ENCODE measurements at places on chromosomes 6 and 20.

DNA sequence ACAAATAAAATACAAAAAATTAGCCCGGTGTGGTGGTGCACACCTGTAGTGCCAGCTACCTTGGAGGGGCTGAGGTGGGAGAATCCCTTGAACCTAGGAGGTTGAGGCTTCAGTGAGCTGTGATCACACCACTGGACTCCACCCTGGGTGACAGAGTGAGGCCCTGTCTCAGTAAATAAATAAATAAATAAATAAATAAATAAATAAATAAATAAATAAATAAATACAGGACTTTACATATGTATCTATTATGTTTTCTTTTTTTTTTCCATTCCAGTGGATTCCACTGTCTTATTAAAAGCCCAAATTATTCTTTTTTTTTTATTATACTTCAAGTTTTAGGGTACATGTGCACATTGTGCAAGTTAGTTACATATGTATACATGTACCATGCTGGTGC lies 41.1 kb upstream of the ENPP5 start:
- DNase-seq: no peak

GRCh38 chr20:47305667-47306066 lies 50.8 kb downstream of the ZMYND8 start:
- DNase-seq: no peak

GRCh38 chr20:63325554-63326313 lies 32.7 kb downstream of the COL20A1 start:
- DNase-seq: no peak

GRCh38 chr6:45437439-45437815 lies 59.7 kb upstream of the SUPT3H start:
- DNase-seq: no peak

DNA sequence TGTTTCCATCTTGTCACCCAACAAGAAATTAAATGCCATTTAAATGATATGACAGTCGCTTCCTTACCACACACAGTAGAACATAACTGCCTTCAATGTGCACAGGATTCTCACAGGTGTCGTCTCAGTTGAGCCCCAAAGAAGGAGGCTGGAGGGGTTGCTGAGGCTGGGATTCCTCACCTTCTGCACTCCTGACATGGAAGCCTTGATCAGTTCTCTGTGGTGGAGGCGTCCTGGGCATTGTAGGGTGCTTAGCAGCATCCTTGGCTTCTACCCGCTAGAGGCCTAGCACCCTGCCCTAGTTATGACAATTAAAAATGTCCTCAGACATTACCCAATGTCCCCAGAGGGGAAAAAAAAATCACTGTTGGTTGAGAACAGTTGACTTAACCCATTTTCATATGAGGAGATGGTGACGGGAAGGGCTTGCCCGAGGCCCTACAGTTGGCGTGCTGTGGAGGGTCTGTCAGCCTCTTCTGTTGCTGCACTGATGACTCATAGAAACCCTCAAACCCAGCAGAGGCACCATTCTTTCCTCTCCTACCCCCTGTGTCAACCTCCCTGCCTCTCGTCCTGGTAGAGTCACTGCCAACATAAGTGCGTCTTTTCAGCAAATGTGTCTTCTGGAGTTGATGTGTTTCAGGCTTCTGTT lies 19.3 kb upstream of the ZNF831 start:
- no peak for DNase-seq

DNA sequence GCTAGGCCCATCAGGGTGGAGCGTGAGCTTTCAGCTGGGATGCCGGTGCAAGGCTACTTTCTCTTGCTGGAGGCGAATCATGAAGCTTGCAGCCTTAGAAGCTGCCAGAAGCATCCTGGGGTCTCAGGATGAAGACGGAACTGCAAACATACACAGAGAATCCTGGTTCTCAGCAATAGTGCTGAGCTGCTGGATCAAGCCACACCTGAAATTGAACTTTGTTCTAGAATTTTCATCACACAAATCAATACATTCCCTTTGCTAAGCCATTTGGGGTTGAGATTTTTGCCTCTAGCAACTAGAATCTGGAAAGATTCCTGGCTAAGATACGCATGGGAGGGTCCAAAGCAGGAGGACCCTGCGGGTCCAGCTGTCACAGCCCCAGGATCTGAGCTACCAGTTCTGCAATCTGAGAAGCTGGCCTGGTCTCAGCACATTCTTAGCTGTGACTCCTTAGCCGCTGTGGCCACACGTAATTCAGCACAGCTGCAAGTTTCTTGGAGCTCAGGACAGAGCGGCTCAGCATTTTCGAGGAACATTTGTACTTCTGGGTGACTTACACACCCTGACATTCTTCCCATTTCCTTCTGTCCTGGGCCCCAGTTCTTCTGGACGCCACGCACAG lies 6.6 kb upstream of the ARFGAP1 start:
- no peak for DNase-seq

DNA sequence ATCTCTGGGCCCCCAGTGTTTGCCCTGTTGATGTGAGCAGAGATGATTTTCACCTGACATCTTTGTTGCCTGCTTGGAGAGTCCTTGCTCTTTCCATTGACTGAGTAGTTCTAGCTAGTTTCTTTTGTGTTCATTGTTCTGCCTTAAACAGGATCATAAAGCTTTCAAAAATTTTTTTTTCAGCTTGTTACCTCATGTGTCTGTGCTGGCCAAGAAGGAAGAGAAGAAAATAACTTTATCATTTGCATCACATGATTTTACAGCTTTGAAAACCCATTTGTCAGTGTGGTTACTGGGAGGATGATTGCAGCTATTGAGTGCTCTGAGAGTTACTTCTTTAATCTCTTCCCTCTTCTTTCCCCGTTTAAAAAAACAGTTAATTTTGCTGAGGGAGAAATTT lies 16.0 kb downstream of the FOXO3 start:
- DNase-seq: no peak

DNA sequence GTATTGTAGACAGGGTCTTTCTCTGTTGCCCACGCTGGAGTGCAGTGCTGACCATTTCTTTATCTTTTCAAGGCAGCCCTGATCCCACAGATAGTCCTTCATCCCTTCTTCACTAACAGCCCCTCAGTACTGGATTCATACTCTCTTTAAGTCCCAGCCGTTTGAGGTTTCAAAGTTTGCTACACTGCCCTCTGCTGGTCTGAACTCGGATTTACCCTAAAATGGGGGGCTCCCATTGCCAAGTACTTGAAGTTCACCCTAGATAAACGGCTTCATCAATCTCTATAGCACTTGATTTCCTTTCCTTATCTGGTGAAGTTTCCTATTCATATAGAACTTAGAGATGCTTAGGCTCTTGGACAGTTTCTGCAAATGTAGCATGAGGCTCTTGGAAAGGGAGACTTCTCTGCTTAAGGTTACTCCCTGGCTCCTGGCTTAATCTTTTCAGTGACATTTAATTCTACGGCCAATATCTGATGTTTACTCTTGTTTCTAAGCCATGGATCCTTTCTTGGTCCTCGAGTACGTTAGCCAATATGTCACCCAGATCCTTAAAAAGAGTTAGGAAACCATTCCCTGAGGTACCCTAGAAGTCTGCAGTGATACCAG lies 21.4 kb upstream of the PREP start:
- peak; percentile 54 for DNase-seq

- DNase-seq: no peak
Measured at GRCh38 chr20:53208110-53208832, 236.1 kb downstream of the TSHZ2 start.

DNA sequence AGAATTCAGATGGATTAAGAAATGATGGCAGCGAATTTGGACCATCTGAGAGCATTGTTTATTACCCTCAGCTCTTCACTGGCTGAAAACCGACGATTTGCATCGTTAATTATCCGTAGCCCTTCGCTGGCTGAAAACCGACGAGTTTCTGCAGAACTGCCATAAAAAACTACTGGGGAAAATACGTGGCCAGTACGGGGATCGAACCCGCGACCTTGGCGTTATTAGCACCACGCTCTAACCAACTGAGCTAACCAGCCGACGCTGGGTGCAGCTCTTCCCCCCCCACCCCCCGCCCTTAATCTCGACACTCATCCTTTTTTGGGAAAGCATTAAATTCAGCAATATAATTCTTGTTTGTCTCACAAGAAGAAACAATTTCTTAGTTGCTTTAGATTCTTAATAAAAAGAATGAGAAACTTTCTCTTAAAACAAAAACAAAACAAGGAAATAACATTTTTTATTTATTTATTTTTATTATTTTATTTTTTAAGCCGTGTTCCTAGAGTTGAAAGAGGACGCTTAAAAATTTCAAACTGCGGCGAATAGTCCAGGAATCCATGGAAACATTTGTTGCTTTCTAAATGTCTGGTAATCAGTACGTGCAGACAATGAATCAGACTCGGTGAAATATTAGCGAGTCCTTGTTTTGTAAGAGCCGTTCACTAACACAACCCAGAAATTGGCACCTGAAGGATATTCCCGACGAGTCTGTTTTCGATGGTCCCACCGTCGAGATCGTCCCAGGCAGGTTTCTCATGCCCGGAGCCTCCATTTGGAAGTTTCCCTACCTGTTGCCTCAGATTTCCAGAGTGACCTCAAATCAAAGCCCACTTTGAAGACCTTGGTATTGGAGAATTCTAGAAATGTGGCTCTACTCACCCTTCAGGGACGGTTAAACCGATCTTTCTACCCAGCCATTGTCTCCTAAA lies 27.8 kb downstream of the PRSS16 start:
- no peak for DNase-seq

DNA sequence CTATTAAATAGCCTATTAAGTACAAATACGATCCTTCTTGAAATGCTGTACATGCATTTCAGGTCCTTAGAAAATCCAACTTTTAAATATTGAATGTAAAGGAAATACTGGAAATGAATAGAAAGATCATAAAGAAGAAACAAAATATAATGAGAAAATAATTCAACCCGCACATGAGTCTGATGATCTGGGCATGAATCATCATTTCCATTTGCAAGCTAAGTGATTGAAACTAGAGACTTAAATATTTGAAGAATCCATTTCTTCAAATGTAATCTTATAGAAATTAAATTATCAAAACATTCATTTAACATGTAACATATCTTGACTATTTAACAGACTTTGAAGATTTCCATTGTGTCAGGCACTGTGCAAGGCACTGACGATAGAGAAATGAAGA lies 977.0 kb downstream of the TFAP2A start:
- no peak for DNase-seq

DNA sequence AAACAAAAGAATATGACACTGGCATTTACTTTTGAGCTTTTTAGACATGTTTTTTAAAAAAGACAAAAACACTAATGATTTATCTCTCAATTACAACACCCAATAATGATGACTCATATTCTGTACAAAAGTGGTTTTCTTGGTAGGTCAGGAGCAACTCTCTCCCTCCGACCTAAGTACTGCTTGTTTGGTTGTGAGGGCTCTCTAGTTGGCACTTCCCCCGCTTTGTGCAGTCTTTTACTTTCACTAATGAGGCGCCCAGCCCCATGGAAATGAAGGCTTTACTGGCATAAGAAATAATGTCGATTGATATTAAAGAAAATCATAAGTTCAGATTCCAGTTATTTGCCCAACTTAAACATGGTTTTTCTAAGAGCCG lies 1.3 kb downstream of the KPNA5 start:
- peak; percentile 50 for DNase-seq

DNA sequence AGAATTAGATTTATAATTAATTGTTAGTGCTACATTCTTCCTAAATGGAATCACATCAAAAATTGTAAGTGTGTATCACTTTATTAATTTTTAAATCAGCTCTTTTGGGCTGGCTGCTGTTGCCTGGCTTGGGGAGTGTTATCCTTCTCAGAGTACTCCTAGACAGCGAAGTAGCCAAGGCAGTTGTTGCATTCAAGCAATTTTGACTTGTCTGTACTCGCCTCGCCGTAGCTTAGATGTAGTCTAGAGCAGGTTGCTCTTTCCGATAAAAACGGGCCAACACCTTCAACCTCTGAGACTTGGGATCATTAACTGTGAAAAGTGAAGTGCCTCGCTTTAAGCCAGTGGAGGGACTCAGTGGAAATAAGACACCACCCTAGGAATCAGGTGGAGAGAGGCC lies 151.3 kb downstream of the FARS2 start:
- DNase-seq: no peak

DNA sequence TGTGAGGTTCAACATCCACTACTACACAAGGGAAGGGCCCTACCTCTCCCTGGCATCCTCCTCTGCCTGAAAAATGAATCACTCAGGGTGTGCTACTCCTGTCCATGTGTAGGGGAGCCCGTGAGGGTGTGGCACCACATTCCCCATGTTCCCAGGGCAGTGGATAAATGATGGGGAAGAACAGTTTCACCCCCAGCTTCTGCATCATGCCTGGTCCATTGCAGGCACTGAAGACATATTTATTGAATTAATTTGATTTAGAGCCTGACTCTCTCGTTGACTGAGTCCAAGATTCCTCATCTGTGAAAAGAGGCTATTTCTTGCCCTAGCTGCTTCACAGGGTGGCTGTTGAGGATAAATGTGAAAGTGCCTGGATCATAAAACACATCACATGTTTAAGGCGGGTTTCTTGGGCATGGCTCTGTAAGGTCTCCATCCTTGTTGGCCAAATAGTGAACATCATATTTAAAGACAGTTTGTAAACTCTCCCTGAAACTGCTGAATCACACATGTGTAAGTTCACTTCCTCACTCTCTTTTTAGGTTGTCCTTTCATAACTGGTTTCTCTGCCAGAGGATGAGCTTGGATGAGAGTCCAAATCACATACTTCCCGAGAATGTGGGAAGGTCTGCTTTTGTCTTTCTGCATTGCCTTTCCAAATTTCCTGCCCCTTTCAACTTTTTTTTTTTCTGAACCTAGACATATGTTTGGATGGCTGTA lies 79.7 kb upstream of the FYN start:
- no peak for DNase-seq

DNA sequence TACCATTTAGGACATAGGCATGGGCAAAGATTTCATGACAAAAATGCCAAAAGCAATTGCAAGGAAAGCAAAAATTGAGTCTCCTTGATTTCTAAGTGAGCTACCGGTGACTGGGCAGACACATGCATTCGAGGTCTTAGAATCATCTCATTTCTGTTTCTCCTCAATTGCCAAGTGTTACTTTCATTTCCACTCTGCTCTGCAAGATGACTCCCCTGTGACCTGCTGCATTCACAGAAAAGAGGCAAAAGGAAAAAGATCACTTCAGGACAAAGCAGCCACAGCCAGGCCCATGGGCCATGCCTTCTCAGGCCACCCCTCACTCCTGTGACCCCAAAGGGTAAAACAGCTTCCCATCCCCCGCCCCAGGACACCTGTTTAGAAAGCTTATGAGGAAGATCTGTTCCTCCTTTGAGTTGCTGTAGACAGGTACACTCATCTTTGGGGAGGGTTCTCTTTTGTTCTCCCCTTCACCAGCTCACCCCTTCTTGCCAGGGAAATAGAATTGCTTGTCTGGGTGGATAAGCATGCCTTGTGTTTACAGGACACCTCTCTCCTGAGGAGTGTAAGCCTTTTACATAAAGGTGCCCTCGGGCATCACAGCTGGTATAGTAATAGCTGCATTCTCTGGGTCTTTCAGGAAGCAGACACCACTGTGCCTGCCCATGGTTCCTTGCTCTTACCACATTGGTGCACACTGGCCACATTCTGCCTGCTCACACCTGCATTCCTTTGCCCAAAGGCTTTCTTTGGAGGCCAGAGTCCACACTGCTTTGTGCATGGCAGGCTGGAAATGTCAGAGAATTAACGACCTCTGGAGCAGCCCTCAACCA lies 105.0 kb downstream of the SLC24A3 start:
- DNase-seq: no peak
